Germinal center (tissue), 1 donor: ENCODE measurements at places on chromosomes 16 and 17.

DNA sequence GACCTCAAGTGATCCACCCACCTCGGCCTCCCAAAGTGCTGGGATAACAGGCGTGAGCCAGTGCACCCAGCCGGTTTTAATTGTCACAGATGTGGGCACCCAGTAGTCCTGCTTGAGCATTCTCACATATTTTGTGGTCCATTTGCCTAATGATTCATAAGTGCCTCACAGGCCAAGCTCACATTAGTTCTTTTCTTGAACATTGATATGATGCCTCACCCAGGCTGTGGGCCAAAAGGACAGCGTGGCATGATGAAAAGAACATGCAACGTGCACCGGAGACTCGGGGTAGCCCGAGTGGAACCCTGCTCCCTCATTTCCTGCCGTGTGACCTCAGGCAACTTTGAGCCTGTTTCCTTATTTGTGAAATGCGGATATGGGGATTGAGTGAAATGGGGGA is 181.9 kb downstream of the SNX29 start:
- DNase-seq, result no peak

- DNase-seq, result no peak
These were observed 16.3 kb downstream of the ANKFY1 start for GRCh38 chr17:4247361-4247970.

DNA sequence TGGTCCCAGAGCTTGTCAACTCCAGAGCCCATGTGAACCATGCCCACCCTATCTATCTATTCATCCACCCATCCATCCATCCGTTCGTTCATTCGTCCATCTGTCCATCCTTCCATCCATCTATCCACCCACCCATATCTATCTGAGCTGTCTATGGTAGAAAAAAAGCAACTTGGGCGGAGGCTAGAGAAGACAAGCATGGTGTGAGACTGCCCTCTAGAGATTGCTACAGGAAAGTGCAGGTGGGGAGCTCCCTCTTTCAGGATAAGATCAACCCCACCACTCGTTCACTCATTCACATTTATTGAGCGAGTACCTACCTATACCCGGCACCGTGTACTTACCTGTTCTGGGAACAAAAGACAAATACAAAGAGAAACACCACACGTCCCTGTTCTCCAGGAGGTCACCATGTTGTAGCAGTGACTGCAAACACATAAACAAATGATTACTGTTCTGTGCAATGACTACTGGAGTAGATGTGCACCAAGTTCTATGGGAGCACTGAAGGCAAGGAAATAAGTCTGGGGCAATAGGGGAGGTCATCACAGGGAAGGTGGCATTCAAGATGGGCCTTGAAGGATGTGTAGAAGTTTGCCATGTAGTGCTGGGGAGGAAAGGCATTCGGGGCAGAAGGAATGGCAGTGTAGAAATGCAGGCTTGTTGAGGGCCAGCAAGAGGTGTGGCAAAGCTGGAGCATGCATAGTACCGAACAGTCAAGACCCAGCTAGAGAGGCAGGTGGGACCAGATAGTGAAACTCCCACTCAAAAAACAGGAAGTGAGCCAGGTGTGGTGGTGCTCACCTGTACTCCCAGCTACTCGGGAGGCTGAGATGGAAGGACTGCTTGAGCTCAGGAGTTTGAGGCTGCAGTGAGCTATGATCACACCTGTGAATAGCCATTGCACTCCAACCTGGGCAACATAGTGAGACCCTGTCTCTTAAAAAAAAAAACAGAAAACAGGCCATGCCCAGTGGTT is 13.4 kb upstream of the ATP5MC1 start:
- peak; percentile 85 for DNase-seq

DNA sequence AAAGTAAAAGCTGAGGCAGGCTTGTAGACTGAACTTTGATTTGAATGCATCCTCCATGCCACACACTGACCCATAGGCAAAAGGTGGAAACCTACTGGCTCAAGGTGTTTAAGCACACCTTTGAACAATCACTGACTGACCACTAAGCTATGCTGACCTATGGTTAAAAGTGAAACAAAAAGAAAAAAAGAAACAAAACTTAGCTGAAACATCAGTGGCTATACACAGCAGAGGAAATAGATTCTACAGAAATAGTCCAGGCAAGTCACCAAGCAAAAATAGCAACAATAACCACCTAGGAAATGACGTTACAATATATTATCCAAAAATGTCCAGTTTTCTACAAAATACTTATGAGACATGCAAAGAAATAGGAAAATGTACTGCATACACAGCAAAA is 60.2 kb downstream of the RPGRIP1L start:
- no peak for DNase-seq

DNA sequence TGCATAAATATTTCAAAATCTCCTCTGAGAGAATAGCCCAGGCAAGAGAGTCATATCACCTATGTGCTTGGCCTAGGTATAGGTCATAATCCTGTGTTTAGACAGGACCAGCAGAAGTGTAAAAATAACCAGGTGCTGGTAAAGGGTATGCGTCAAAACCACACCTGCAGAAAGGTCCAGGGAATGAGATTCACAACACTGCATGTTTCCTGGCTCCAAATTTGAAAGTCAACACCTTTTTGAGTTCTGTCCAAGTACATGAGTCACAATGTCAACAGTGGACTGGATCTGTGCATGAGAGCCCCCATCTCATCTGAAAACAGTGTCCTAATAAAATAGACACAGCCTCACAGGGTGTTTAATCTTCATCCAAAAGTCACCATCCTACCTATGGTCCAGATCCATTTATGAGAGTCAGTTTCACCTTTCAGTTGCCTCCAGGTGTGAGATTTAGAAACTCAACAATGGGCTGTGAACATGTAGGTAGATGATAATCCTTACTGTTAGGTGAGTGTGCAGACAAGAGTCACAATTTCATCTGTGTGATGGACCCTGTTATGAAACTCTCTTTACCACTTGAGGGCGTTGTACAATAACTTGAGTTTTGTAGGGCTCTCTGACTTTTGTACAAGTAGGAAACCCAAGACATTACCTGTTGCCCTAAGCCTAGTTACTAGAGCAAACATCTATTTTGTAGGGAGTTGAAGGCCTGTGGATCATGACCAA is 2100.7 kb downstream of the TP53TG3F start:
- no peak for DNase-seq

- no peak for DNase-seq
These were observed 50.1 kb downstream of the GTF3C1 start for GRCh38 chr16:27499659-27500055.

GRCh38 chr16:87201052-87201451 is 116.1 kb downstream of the C16orf95 start:
- DNase-seq, result no peak

GRCh38 chr17:60165971-60166370 is 16.2 kb downstream of the CA4 start:
- DNase-seq, result no peak

- DNase-seq, result no peak
These were observed 208.8 kb downstream of the CCDC182 start for GRCh38 chr17:57536289-57536688.

DNA sequence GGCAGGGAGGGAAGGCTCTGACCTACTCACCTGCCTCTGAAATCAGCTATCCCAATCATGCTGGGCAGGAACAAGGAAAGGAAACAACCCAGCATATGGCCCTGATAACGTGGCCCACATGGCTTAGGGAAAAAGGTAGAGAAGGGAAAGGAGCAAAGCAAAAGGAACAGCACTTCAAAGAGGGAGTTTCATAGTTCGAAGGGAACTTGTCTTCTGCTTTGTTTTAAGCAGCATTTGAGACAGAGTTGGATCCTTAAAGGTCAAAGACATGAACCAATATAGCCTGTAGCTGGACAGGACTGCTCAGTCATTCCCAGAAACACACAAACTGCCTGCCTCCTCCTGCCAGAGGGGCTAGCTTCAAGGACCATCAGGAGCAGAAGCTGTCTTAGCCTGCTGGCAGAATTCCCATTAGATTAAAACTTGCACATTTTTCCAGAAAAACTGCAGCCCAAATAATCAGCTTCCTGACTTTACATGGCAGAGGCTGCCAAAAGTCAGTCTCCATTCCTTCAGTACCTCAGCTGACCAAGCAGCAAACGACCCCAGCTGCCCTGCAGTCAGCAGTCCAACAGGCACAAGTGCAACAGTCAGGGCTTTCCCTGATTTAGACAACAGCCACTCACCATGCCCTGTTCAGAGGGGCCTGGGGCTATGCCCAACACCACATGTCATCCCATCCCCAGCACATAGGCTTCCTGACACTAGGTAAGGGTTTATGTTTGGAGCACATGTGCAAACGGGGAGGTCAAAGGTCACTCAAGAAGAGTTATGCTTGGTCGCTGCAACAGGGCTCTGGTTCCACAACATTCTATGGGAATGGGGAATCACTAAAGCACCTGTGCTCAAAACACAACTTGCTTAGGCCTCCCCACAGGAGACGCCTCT is 32.5 kb downstream of the RANBP10 start:
- DNase-seq, result no peak

- peak; percentile 34 for DNase-seq
These were observed 18.6 kb downstream of the FLOT2 start for GRCh38 chr17:28878981-28879380.

- no peak for DNase-seq
These were observed 342.5 kb downstream of the NPIPA8 start for GRCh38 chr16:17994027-17994426.

GRCh38 chr17:64117981-64118979 is 11.7 kb downstream of the ERN1 start:
- no peak for DNase-seq

GRCh38 chr17:64025732-64026294 is 5.4 kb upstream of the ICAM2 start:
- peak; percentile 77 for DNase-seq

- DNase-seq, result no peak
These were observed 5.6 kb upstream of the THUMPD1 start for GRCh38 chr16:20747030-20747816.

GRCh38 chr17:48717367-48718226 is 4.7 kb downstream of the PRAC1 start:
- DNase-seq, result no peak

DNA sequence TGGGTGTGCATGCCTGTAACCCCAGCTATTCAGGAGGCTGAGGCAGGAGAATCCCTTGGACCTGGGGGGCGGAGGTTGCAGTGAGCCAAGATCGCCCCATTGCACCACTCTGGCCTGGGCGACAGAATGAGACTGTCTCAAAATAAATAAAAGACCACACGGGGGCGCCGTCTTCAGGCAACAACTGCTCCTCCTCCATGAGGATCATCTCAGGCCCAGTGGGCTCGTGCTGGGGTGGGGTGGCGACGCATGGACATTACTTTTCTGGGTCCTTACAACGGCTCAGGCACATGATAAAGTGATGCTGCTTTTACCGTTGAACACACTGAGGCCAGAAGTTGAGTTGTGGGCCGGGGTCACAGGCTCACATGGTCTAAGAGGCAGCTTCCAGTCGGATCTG is 56.2 kb downstream of the PRMT7 start:
- peak; percentile 57 for DNase-seq

- DNase-seq, result no peak
These were observed 122.6 kb downstream of the USP22 start for GRCh38 chr17:20920095-20920814.

DNA sequence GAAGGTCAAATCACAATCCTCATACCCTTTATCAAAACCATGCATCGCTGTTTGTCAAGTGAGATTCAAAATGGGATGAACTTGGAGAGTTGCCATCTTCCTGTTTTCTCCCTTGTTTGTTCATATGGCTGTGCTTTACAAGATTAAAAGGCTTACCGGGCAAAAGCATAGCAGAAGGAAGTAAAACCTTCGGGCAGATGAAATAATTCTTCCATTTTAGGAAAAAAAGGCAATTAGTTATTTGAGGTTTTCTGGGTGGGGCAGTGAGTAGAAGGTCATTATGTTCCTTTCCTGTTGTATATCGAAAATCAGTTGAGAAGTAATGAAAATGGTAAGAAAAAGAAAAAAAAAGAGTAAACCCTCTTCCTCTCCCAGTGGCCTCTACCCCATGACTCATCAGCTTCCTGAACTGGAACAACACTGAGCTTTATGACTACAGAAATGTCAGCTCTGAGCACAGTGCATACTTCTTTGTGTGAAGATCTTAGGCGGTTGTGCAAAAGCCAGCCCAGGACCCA is 369.2 kb downstream of the CDH13 start:
- DNase-seq, result no peak

- no peak for DNase-seq
These were observed 6.1 kb downstream of the MT1H start for GRCh38 chr16:56675685-56676210.

DNA sequence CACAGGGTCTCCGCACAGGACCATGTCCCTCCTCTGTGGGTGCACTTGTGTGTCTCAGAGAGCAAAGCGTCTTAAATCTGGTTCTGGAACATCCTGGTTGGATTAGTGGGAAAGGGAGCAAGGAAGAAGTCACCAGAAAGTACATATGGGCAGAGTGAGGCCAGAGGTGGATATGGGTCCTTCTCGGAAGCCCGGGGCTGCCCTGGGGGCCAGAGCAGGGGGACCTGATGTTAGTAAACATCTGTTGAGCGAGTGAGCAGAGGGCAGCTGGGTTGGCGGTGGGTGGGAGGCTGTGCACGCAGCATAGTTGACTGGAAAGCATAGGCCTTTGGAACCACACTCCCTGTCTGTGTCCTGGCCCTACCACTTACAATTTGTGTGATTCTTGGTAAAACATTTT is 22.7 kb downstream of the UNC13D start:
- no peak for DNase-seq

GRCh38 chr16:88451586-88452481 is 1.2 kb upstream of the ZFPM1 start:
- DNase-seq, result no peak

GRCh38 chr17:4003501-4004421 is 39.5 kb upstream of the ATP2A3 start:
- no peak for DNase-seq
